ENCODE measurements at places on chromosomes 3 and 15. TPM values are rescaled to one million over a fixed set of nuclear protein-coding genes. Genes with fewer than 3 reads are reported as not detected.

NPAP1 gene
- not detected for total RNA-seq

TM4SF18 gene
- total RNA-seq, result not detected

CTXN2 gene
- total RNA-seq, result not detected

RUBCN gene
- total RNA-seq, result 48.4 TPM

GPR149 gene
- not detected for total RNA-seq

ST8SIA2 gene
- total RNA-seq, result not detected

PLA2G4E gene
- total RNA-seq, result not detected

YEATS2 gene
- 52.6 TPM for total RNA-seq

RPP14 gene
- 12.8 TPM for total RNA-seq

GP5 gene
- 1.4 TPM for total RNA-seq

NEIL1 gene
- total RNA-seq, result 3.2 TPM

PDE8A gene
- total RNA-seq, result 12.8 TPM

SUSD5 gene
- total RNA-seq, result not detected

SPTBN5 gene
- 0.21 TPM for total RNA-seq

FOXB1 gene
- 0.52 TPM for total RNA-seq

PLSCR2 gene
- not detected for total RNA-seq

TEX55 gene
- not detected for total RNA-seq

CYP19A1 gene
- total RNA-seq, result not detected
